ENCODE measurements at places on chromosomes 2 and 18. TPM values are rescaled to one million over a fixed set of nuclear protein-coding genes. Genes with fewer than 3 reads are reported as not detected.

The ADD2 gene
- 15.4 TPM for total RNA-seq

The FNDC4 gene
- total RNA-seq, result 20.3 TPM

The BMP10 gene
- total RNA-seq, result not detected

The KIF1A gene
- total RNA-seq, result 0.13 TPM

The PLEKHM3 gene
- 3.3 TPM for total RNA-seq

The HOXD3 gene
- total RNA-seq, result 4.6 TPM

The STARD6 gene
- total RNA-seq, result not detected

The TGFA gene
- total RNA-seq, result 4.7 TPM

The METTL4 gene
- total RNA-seq, result 8.4 TPM

The KATNAL2 gene
- 2.2 TPM for total RNA-seq

The IL1A gene
- 5.5 TPM for total RNA-seq

The KLHL30 gene
- total RNA-seq, result not detected

The PPP1R1C gene
- 0.27 TPM for total RNA-seq

The PLEK gene
- total RNA-seq, result not detected

The GRHL1 gene
- total RNA-seq, result 0.94 TPM

The SERPINB3 gene
- total RNA-seq, result not detected

The PFN4 gene
- total RNA-seq, result not detected

The IL36RN gene
- not detected for total RNA-seq

The DOK1 gene
- 19.9 TPM for total RNA-seq

The FAP gene
- total RNA-seq, result 12.9 TPM

The SLC9A2 gene
- 0.05 TPM for total RNA-seq

The HNMT gene
- 5.5 TPM for total RNA-seq

The CMPK2 gene
- 30.0 TPM for total RNA-seq

The EFHD1 gene
- not detected for total RNA-seq

The FBLN7 gene
- 2.2 TPM for total RNA-seq

The VWC2L gene
- not detected for total RNA-seq

The AAMP gene
- total RNA-seq, result 127 TPM

The CERKL gene
- total RNA-seq, result not detected

The INHA gene
- not detected for total RNA-seq

The ADAM23 gene
- 5.0 TPM for total RNA-seq

The NPHP1 gene
- 5.7 TPM for total RNA-seq

The CRYGC gene
- total RNA-seq, result not detected

All from mammary microvascular endothelial cell (primary cell).